ENCODE measurements at places on chromosomes 11 and 22.

GRCh38 chr11:130340671-130341319, 26.1 kb upstream of the ZBTB44 start:
- DNase-seq, result no peak

- DNase-seq, result no peak
These were observed 60.2 kb downstream of the EHF start for GRCh38 chr11:34680918-34681586.

GRCh38 chr11:65560555-65561418, 2.6 kb upstream of the LTBP3 start:
- DNase-seq, result no peak

GRCh38 chr11:65891219-65892136, 1.0 kb downstream of the CCDC85B start:
- no peak for DNase-seq

- DNase-seq, result no peak
These were observed 46.1 kb downstream of the GDPD5 start for GRCh38 chr11:75479597-75480145.

DNA sequence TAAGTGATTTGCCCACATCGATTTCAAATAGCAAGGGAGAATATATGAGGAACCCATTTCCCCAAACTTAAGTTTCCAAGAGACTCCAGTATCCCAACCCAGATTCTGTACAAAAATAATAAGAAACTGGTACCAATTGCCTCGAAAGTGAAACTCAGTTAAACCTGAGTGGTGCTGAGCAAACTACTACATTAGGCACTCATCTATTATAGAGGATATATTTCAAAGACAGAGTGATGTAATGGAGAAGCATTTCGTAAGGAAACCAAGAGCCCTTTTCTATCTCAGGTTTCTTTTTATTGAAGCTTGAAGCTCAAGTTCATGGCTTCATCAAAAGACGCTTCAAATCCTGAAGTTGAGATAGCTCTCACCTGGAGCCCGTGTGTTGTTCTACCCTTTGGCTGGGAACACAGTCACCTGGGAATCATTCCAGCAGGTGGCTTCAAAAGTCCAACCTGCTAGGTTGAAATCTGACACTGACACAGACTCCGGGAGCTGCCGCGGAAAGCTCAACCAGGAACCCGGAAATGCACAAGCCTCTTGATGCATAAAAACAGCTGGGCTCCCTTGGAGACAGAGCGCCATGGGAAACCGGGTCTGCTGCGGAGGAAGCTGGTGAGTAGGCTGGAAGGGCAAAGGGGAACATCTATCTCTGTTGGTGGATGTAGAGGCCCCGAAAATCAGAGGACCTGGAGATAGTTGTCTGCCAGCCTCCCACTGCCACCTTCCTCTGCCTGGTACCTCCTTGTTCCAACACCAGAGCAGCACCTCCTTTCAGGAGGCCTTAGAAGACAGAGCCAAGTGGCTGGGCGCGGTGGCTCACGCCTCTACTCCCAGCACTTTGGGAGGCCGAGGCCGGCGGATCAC, at the start of gene C11orf52:
C11orf52 (plus strand) TSS at position 524 of the 867 bp plus-strand sequence; CDS start at position 584, 60 bp downstream.
- no peak for DNase-seq

DNA sequence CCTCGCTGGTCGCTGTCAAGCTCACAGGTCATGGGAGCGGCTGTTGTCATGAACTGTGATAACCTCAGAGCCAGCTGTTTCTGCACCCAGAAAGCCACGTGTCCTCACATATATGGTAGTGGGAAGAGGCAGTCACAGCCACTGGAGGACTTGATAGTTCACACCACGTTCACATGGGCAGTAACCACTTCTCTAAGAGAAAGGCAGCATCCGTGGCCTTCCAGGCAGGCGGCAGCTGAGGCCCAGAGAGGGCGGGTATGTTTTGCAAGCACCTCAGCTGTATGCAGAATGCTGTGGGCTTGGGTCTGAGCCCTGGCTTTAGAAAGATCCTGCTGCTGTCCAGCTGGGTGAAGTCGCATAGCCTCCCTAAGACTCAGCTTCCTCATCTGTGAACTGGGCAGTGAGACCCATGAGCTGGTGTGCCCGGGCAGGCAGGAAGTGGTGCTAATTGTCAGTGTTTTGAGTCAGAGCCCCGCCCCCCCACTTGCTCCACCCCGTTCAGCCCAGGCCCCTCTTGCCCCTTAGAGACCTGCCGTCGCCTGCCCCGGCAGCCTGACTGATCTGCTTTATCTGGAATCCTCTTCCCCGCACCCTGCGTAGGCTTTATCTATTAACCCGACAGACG, 13.3 kb downstream of the TTC38 start:
- DNase-seq, result no peak

- DNase-seq, result no peak
These were observed 12.4 kb upstream of the TEF start for GRCh38 chr22:41369424-41369745.

- no peak for DNase-seq
These were observed 7.7 kb upstream of the SCGB1D1 start for GRCh38 chr11:62182147-62182891.

DNA sequence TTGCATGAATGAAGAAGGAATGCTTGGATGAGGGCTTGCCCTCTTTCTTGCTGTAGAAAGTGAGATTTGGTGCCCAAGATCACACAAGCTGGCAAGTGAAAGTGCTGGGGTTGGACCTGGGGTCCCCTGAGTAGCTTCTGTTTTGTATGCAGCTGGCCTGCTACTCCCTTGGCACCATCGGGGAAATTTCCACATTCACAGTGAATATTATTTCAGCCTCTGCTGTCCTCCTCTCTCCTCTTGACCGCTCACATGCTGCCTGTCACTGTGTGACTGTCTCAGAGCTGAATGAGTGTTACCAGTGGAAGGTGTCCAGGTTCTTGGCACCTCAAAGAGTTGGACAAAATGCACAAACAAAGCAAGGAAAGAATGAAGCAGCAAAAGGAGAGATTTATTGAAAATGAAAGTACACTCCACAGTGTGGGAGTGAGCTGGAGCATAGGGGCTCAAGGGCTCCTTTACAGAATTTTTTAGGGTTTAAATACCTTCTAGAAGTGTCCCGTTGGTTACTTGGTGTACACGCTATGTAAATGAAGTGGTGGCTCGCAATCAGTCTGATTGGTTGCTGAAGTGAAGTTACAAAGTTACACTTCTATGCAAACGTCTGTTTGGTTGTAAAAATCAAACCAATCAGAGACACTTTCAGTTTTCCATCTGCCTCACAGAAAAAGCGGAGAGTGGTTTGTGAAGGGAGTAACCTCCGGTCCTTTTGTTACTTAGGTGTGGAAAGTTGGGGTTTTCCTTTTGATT, 87.4 kb downstream of the DEPDC5 start:
- no peak for DNase-seq

DNA sequence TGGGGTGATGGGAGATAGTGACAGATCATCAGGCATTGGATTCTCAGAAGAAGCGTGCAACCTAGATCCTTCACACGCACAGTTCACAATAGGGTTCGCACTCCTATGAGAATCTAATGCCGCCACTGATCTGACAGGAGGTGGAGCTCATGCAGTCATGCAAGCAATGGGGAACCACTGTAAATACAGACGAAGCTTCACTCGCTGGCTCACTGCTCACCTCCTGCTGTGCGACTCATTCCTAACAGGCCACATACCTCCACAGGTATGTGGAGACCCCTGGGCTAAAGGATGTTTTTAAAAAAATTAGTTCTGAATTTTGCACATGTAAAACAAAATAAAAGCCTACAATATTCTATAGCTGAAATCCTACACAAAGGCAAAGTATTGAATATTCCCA, 20.5 kb upstream of the TEAD1 start:
- DNase-seq, result no peak
